T-cell (primary cell): ENCODE measurements at places on chromosomes 6 and 20.

DNA sequence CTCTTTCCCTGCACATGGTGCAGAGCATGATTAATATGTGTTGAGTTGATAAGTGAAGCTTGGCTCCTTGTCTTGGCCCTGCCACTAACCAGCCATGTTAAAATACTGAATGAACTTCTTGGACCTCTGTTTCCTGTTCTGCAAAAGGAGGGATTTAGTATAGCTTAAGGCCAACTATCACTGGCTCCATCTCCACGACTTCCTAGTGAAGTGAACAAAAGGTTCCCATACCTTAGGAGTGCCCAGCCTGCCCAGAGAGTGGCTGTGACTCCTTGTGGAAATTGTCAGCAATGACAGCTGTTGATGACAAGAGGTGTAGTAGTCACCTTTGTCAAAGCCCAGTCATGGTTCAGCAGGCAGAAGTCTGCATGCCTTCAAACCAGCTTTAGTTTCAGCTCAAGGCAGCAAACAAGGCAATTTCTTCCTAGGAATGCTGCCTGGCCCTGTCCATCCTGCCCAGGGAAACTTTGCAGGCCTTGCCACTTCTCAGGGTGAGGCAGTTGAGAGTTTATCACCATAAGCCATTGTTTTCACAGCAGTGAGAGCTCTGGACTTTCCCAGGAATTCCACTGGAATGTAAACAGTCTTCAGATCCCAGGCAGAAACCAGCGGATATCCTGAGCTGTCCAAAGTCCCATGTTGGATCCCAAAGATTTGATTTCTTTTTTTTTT is 169.7 kb upstream of the TNFAIP3 start:
- peaks cover 8% of the 10 kb centered on the region for H3K27me3 ChIP-seq
- peaks cover 11% of the 10 kb centered on the region for H3K4me1 ChIP-seq
- no peak for DNase-seq
- H3K27ac ChIP-seq: no peak overlapping the region
- H3K36me3 ChIP-seq: no peaks in the 10 kb centered on the region

- DNase-seq: no peak
- H3K27ac ChIP-seq: no peak overlapping the region
- peaks cover 22% of the 10 kb centered on the region for H3K27me3 ChIP-seq
- H3K36me3 ChIP-seq: no peaks in the 10 kb centered on the region
- no peaks in the 10 kb centered on the region for H3K4me1 ChIP-seq
Measured at GRCh38 chr20:57194154-57194553, 72.3 kb downstream of the BMP7 start.

- H3K36me3 ChIP-seq: peaks cover 13% of the 10 kb centered on the region
- H3K4me1 ChIP-seq: peaks cover 18% of the 10 kb centered on the region
- no peak for DNase-seq
- no peak overlapping the region for H3K27ac ChIP-seq
- no peak overlapping the region for H3K4me3 ChIP-seq
Measured at GRCh38 chr6:33702345-33702977, 9.0 kb downstream of the UQCC2 start.

DNA sequence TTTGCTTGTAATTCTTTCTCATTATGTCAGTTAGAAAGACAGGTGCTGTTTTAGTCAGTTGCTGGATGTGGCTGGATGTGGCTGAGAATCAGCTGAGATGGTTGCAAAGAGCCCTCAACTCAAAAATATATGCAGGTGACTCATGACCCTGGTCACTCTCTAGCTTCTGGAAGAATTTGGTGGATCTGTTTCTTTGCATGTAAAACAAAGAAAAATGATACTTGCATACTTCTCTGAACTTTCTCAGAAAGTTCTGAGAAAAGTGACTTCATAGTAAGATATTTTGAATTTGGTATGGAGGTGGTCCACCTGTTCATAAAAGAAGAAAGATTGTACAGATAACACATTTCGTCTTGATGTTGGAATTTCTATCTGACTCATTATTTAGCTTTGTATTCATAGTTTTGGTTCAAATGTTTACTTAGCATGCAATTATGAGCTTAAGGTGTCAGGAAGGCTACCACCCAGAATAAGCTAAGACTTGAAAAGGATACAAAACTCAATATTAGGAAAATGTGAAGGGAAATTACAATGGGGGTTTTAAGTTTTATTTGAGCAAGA is 163.2 kb upstream of the OLIG3 start:
- peaks cover 6% of the 10 kb centered on the region for H3K27me3 ChIP-seq
- H3K4me1 ChIP-seq: no peaks in the 10 kb centered on the region
- no peak overlapping the region for H3K4me3 ChIP-seq
- no peaks in the 10 kb centered on the region for H3K36me3 ChIP-seq

DNA sequence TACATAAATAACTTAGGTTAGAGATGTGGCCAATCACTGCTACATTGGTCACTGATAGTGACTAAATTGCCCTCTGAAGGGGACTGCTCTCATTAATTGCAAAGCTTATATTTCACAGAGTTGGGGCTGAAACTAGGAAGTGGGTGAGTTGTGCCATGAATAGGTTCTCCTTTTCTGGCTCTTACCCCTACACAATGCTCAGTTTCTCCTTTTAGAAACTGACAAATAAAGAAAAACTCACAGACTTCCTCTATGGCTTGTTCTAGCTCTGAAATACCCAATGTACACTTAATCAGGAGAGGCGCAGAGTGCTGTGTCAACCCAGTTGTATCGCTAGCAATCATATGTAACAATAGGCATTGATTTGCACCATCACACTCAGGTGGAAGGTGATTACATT is 41.2 kb upstream of the PROKR2 start:
- H3K4me3 ChIP-seq: no peak overlapping the region
- no peak overlapping the region for H3K27ac ChIP-seq
- H3K27me3 ChIP-seq: no peaks in the 10 kb centered on the region
- H3K36me3 ChIP-seq: no peaks in the 10 kb centered on the region
- DNase-seq: no peak

GRCh38 chr6:80537118-80537972 is 430.9 kb downstream of the BCKDHB start:
- H3K4me1 ChIP-seq: no peaks in the 10 kb centered on the region
- H3K27ac ChIP-seq: no peak overlapping the region
- peaks cover 2% of the 10 kb centered on the region for H3K27me3 ChIP-seq
- no peak for DNase-seq
- no peak overlapping the region for H3K4me3 ChIP-seq

DNA sequence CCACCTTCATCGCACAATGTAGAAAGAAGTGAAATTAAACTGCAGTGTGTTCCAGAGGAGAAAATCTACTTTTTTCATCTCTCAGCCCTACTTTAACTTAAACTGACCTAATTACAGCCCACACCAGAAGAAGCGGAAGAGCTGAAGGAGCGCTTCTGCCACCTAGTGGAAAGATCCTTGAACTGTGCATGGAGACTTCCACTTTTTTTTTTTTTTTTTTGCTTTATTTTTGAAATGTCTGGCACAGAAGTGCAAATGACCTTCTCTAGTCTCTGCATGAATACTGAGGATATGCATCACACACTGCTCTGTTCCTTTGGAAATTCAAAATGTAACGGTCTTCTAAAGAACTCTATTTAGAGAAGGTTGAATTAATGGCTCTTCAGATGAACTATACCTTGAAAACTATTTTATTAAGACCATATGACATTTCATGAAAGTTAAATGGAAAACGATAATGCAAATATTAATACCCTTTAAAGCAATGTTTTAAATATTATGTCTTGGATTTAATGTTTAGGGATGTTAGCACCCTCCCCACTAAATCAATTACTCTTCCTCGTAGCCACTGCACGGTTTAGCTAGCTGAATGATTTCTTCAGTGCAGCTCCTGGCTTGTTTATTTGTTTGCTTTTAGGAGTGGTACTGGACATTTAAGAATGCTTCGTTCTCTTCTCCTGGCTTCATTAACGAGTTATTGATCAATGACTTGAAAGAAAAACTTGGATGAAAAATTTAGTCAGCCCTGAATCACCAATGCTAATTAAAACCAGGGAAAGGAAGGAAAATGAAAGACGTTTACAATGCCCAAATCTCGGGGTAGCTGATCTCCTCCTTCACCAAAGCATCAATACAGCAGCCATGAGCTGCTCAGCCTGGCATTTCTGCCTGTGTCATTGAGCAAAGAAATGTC is 569.6 kb upstream of the GJE1 start:
- H3K36me3 ChIP-seq: no peaks in the 10 kb centered on the region
- H3K4me3 ChIP-seq: peak overlapping the region; percentile 43
- DNase-seq: peak; percentile 53
- peaks cover 6% of the 10 kb centered on the region for H3K4me1 ChIP-seq
- no peaks in the 10 kb centered on the region for H3K27me3 ChIP-seq

GRCh38 chr6:52641826-52642225 is 29.1 kb upstream of the TMEM14A start:
- H3K4me3 ChIP-seq: no peak overlapping the region
- no peak overlapping the region for H3K27ac ChIP-seq
- H3K27me3 ChIP-seq: peaks cover 9% of the 10 kb centered on the region
- H3K4me1 ChIP-seq: no peaks in the 10 kb centered on the region
- no peaks in the 10 kb centered on the region for H3K36me3 ChIP-seq

DNA sequence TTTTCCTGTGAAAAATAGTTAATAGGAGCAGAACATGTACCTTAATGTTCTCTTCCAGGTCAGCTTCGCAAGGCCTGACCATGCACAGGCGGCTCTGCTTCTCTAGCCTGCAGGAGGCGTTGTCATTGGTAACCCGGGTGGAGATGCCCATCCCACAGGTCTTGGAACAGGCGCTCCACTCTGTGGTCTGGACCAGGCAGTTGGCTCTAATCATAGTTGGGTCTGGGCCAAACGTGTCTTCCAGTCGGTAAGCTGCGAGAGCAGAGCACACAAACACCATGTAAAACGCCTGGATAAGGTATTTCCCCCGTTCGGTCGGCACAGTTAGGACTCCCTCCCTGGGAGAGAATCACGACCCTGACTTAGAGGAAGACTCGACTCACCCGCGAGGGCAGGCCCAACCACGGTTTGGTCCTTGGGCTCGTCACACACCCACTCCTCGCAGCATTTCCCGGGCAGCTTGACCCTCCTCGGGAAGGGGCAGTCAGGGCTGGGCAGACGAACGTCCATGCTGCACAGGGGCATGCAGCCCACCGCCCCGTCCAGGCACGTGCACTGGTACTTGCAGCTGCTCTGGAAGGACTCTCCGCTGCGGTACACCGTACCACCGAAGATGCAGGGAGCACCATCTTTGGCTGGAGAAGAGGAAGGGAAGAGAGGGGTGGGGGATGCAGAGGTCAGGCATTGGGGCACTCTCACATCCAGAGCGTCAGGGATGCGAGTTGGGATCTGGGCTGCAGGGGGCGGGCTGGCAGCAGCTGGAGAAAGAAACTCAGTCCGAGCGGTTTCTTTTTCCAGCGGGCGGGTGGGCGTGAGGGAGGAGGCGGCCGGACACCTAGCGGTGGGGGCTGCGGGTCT is 1.0 kb downstream of the CCN2 start:
- no peaks in the 10 kb centered on the region for H3K36me3 ChIP-seq
- no peak for DNase-seq
- H3K27ac ChIP-seq: no peak overlapping the region
- peaks cover 16% of the 10 kb centered on the region for H3K27me3 ChIP-seq
- no peaks in the 10 kb centered on the region for H3K4me1 ChIP-seq

- no peak overlapping the region for H3K27ac ChIP-seq
- H3K36me3 ChIP-seq: no peaks in the 10 kb centered on the region
- peaks cover 3% of the 10 kb centered on the region for H3K27me3 ChIP-seq
- DNase-seq: no peak
- H3K4me1 ChIP-seq: no peaks in the 10 kb centered on the region
Measured at GRCh38 chr6:122621638-122622037, 11.4 kb downstream of the PKIB start.

GRCh38 chr20:61728786-61729770 is 336.6 kb downstream of the TAF4 start:
- H3K4me1 ChIP-seq: no peaks in the 10 kb centered on the region
- no peaks in the 10 kb centered on the region for H3K36me3 ChIP-seq
- no peak for DNase-seq
- no peaks in the 10 kb centered on the region for H3K27me3 ChIP-seq
- no peak overlapping the region for H3K27ac ChIP-seq

DNA sequence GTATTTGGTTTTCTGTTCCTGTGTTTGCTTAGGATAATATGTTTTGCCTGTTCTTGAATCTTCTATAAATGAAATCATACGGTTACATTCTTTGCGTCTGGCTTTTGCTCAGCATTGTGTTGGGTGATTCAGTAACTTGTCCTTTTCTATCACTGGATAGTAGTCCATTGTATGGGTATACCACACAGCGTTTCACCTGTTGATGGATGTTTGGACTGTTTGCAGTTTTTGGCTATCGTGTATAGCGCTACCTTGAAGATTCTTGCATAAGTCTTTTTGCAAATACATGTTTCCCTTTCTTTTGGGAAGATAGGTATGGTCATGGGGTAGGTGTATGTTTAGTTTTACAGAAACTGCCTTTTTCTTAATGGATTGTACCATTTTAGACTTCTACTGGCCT is 9.5 kb downstream of the MYBL2 start:
- H3K4me3 ChIP-seq: no peak overlapping the region
- DNase-seq: no peak
- H3K4me1 ChIP-seq: peaks cover under 1% of the 10 kb centered on the region
- H3K36me3 ChIP-seq: no peaks in the 10 kb centered on the region
- peaks cover 6% of the 10 kb centered on the region for H3K27me3 ChIP-seq
